Esophagus squamous epithelium (tissue), 5 donors: ENCODE measurements at places on chromosomes 1 and 21. TPM values are rescaled to one million over a fixed set of nuclear protein-coding genes. Genes with fewer than 3 reads are reported as not detected.

The RORC gene
- total RNA-seq = 5.1 TPM

The ASCL5 gene
- not detected for total RNA-seq

The THEMIS2 gene
- total RNA-seq = 3.8 TPM

The OR2L8 gene
- total RNA-seq = not detected

The ANGPTL3 gene
- not detected for total RNA-seq

The RBP7 gene
- 22.3 TPM for total RNA-seq

The SMIM12 gene
- total RNA-seq = 29.5 TPM

The HSPB7 gene
- total RNA-seq = 4.1 TPM
